CD4-positive, alpha-beta T cell treated with Interferon gamma for 1 hour (primary cell): ENCODE measurements at places on chromosomes 11 and 22.

- DNase-seq, result no peak
These were observed 10.1 kb downstream of the SIGIRR start for GRCh38 chr11:404551-405264.

GRCh38 chr11:46674463-46675287 lies 25.7 kb downstream of the ARHGAP1 start:
- DNase-seq, result peak; percentile 5

GRCh38 chr11:69907611-69908010 lies 88.4 kb upstream of the FGF3 start:
- DNase-seq, result no peak

DNA sequence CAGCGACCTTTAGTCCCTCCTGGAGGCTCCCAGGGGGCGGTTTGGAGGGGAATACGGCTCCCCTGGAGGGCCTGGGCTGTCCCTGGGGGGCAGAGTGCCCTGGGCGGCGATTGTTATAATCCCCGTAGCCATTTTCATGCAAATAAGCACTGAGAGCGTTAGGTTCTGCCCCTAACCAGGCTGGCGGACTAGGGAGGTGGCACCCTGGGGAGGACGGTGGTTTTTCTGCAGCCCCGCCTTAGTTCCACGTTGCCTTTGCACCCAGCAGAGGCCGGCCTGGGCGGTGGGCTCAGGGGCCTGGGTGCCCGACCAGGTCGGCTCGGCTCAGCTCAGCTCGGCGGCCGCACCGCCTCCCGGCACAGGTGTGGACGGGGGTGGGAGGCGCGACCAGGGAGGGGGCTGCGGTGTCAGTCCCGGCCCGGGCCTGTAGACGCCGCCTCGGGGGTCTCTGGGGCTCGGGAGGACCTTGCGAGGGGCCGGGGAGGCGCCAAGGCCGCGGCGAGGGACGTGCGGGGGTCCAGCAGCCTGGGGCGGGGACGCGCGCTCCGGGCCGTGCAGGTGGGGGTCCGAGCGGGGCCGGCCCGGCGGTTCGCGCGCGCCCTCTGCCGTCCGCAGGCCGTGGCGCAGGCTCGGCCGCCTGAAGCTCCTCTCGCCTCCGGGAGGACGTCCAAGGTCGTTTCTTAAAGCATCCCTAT lies 2.3 kb upstream of the DUSP8 start:
- peak; percentile 70 for DNase-seq

DNA sequence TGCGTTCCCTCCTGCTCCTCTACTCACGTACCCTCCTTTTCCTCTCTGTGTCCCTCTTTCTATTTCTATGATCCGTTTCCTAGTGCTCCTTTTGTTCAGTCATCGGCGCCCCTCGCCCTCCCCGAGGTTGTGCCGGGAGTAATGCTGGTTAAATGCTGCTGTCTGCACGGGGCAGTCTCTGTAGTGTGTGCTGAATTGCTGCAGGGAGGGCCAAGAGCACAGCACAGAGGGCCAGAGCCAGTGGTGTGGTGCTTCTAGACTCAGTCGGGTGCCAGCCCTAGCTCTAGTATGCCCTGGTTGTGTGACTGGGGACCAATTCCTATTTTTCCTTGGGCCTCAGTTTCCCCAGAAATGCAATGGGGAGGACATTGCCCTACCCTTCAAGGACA lies 98.3 kb downstream of the PKNOX2 start:
- DNase-seq, result no peak

- no peak for DNase-seq
These were observed 6.3 kb downstream of the ZBTB3 start for GRCh38 chr11:62747475-62748160.

DNA sequence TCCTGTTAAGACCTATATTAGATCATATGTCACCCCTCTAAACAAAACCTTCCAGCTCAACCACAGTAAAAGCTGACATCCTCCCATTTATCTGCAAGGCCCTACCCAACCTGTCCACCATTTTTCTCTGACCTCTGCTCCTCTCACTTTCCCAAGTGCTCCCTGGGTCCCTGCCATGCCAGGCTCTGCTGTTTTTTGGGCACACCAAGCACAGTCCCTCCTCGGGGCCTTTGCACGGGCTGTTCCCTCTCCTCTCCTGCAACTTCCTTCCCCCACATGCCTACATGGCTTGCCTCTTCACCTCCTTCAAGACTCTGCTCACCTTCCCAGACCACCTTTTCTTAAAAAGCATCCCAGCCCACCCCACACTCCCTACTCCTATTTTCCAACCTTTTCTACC lies 9.8 kb downstream of the TST start:
- DNase-seq, result no peak
